ENCODE measurements at places on chromosomes 6 and 20.

- no peak for DNase-seq
Measured at GRCh38 chr6:170274713-170275560, 15.9 kb downstream of the DLL1 start.

DNA sequence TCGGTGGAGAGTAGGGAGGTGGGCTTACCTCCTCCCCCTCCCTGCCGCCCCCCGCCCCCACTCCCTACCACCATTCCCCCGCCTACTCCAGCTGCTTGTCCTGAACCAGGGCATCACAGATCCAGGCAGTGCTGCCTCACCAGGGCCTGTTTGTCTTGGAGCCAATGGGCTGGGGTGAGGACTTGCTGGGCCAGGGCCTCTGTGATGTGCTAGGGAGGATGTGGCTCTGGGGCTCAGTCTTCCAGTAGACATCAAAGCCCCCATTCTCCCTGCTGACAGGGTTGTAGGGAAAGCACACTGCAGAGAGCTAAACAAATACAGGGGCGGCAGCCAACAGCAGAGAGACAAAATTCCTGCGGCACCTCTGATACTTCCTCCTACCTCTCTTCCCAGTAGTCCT, 48.2 kb upstream of the NXT1 start:
- no peak for DNase-seq

DNA sequence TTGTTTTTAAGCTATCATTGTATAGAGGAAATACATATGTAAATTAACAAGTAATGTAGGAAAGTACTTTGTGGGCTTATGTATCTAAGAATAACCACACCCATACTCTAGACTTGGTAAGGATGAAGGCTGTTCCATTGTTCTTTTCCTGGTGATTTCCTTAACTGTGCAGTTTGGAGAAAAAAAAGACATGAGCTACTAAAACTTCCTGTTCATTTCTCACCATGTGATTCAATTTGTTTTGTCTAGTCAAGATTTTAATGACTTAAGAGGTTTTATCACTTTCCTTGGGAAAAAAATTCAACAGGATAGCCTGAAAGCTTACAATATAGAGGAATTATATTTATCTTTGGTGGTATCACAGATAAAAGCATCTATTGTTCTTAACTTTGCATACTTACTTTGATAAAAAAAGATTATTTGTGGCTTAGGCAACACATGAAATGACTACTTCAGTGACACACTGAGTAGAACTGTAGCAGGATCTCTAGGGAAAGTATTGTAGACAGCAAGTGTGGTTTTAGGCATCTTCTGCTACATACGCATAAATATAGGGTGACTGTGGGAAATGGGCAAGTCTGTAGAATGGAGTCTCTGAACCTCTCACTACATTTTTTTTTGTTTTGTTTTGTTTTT, 80.3 kb downstream of the GJA1 start:
- DNase-seq, result no peak

GRCh38 chr6:101392586-101393230, 800 bp upstream of the GRIK2 start:
- no peak for DNase-seq

DNA sequence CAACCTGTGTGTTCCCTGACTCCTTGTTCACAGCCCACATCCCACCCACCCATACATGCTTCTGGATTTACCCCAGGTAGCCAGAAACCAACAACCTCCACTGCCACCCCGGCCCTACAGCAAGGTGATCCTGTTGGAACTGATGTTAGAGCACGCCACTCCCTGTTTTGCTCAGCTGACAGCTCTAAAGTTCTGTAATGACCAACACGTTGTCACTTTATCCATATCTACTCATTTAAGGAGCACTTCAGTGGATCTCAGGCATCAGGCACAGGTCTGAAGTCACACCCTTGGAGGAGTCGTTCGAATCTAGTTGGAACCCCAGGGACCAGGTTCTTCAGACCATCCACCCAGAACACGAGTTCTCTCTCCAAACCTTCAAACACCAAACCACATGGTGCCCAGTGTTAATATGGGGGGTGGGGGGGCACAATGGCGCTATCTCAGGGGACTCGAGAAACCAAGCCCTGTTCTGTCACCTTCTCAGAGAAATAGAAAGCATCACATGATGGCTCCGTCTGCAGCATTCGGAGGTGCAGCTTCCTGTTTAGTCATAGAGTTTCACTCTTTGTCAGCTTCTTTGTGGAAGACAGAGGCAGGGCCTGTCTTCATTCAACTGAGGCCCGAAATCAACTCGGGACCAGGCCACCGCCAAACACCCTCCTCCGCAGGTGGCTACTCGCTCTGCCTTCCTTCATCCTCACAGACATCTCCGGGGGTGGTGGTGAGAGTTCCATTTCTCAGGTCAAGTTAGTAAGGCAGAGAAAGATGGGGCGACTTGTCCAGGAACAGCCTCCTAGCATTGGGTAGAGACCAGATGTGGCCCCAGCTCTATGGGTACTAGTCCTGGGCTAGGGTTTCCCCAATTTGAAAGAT, 142.2 kb downstream of the NFATC2 start:
- no peak for DNase-seq

DNA sequence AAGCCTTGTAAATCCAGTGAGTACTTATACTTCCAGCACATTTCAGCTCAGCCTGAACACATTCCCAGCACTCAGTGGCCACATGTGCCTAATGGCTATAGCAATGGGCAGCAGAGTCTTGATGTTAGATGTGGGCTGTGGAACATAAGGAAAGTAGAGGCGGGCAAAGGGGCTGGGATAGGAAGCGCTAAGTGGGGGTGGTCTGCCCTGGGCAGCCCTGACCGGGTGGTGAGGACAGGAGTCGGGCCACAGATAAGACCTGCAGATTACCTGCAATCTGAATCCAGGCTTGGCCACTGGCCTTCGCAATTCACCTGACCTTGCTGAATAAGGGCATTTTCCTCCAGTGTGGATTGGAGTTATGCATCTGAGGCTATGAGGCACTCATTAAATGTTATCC, 11.1 kb upstream of the HMGA1 start:
- no peak for DNase-seq

- DNase-seq, result no peak
Measured at GRCh38 chr20:48621376-48622078, 206.3 kb downstream of the PREX1 start.

- DNase-seq, result no peak
Measured at GRCh38 chr6:116568821-116569755, 2.2 kb upstream of the RWDD1 start.

- no peak for DNase-seq
Measured at GRCh38 chr6:162438980-162439379, 288.6 kb downstream of the PRKN start.
